ENCODE measurements at places on chromosomes 11 and 22.

GRCh38 chr11:119110439-119110838, 3.3 kb downstream of the C2CD2L start:
- DNase-seq, result no peak

GRCh38 chr11:109388982-109389381, 33.0 kb upstream of the C11orf87 start:
- no peak for DNase-seq

GRCh38 chr11:129728581-129728980, 87.1 kb upstream of the TMEM45B start:
- no peak for DNase-seq

DNA sequence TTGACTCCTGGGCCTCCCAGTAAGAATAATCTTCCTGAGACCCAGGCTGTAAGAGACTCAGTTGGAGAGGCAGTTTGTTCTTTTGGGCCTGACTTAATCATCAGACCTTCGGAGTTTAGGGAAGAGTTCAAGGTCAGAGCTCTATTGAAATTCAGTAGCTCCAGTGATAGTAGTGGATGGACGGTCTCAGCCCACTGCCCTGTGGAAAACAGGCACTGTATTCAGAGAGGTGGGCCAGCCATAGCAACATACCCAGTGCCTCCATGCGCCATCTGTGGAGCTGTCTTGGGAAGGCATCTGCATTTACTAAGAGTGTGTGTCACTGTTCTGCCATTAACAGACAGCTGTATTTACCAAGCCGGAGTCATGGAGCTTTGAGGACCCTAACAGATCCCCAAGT, 2.9 kb downstream of the SMARCB1 start:
- no peak for DNase-seq

GRCh38 chr11:117300773-117301172, 9.6 kb downstream of the BACE1-AS start:
- DNase-seq, result no peak

- DNase-seq, result no peak
Measured at GRCh38 chr11:118834427-118835028, 43.6 kb upstream of the DDX6 start.

DNA sequence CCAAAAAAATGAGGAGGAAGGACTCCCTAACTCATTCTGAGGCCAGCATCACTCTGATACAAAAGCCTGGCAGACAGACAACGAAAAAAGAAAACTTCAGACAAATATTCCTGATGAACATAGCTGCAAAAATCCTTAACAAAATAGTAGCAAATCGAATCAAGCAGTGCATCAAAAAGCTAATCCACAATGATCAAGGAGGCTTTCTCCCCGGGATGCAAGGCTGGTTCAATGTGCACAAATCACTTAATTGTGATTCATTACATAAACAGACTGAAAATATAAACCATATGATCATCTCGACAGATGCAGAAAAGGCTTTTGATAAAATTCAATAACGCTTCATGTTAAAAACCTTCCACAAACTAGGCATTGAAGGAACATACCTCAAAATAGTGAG, 16.4 kb downstream of the MTMR2 start:
- DNase-seq, result no peak

GRCh38 chr11:70250876-70251658, 19.4 kb upstream of the PPFIA1 start:
- DNase-seq, result no peak

DNA sequence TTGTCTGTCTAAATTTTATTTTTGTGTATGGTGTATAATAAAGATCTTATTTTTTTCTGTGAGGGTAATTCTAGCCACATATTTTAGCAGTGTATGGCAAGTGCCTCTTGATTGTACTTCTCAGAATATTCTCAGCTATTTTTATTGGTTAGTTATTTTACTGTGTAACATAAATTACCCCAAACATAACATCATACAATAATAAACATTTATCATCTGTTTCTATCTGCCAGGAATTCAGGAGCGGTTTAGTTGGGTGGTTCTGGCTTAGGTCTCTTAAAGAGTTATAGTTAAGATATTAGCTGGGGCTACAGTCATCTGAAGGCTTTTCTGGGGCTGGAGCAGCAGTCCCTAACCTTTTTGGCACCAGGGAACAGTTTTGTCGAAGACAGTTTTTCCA, 47.8 kb downstream of the PPFIBP2 start:
- no peak for DNase-seq

- no peak for DNase-seq
Measured at GRCh38 chr22:36086170-36086490, 57.5 kb upstream of the RBFOX2 start.

DNA sequence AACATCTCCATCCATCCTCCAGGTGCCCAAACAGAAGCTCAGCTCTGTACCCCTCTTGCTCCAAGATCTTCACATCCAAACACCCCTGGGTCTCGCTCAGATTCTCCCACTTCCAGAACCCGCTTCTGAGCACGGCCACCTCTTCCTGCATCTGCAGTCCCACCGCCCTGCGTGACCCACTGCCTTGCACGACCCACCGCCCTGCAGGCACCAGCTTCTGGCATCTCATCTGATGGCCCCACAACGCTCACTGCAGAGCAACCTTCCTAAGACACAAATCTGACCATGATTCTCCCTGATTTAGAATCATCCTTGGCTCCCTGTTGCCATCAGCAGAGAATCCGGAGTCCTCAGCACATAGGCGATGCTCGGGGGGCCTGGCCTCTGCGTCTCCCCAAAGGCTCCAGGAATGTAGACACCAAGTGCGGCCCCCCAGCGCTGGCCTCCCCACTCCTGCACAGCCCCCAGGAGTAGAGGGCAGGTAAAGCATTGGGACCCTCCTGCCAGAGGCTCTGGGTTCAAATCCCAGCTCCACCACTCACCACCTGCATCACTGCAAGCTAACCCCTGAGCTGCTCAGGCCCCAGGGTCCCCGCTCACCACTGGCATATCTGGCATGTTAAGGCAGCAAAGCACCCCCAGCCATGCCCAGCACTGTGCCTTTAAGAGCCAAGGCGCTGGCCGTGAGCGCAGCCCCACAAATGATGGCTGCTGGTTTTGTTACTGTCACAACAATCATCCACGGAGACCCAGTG, 459.3 kb downstream of the BRD1 start:
- no peak for DNase-seq

DNA sequence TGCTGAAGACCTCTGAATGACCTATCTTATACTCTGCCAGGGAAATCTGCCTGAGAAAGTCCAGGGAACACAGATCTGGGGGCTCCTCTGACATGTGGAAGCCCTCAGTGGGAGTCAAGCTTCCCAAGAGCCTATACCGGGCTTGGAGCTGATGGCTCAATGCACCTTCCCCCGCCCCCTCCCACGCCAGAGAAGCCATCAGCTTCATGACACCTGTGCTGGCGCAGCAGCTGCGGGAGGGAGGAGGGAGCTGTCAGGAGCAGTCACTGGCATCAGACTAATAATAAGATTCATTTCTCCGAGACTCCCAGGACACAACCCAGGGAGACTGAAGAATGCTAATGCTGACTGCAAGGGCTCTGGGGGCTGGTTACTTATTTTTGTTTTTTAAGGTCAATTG, 47.8 kb downstream of the SPATA19 start:
- no peak for DNase-seq

DNA sequence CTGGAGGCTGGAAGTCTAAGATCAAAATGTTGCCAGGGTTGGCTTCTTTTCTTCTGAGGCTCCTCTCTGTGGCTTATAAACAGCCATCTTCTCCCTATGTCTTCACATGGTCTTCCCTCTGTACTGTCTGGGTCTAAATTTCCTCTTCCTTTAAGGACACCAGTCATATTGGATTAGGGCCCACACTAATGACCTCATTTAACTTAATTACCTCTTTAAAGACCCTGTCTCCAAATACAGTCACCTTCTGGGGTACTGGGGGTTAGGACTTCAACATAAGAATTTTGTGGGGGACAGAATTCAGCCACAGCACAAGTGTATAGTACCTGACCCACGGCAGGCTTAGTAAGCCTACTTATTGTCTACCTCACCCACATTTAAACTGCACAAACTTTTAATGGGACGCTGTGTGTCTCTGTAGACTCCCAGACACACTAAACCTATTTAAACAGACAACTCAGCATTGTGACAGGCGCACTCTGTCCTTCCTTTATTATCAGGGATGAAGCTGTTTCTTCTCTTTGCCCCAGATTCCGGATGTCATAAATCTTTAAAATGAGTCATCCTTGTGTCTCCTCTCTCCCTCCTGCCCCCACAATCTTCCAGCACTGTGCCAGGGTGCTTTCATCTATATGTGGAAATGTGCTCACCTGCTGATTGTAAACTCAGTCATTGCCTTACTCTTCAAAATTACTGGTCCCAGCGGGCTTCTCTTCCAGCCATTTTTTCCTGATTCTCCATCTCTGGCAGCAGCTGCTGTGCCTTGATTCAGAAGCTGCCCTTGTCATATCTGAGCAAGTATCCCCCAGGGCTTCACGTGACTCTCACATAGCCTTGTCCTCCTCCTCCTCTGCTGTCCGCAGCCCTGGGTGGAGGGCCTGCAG, 5.4 kb upstream of the MAPK8IP1 start:
- no peak for DNase-seq

- no peak for DNase-seq
Measured at GRCh38 chr11:20293992-20294391, 69.5 kb upstream of the HTATIP2 start.

DNA sequence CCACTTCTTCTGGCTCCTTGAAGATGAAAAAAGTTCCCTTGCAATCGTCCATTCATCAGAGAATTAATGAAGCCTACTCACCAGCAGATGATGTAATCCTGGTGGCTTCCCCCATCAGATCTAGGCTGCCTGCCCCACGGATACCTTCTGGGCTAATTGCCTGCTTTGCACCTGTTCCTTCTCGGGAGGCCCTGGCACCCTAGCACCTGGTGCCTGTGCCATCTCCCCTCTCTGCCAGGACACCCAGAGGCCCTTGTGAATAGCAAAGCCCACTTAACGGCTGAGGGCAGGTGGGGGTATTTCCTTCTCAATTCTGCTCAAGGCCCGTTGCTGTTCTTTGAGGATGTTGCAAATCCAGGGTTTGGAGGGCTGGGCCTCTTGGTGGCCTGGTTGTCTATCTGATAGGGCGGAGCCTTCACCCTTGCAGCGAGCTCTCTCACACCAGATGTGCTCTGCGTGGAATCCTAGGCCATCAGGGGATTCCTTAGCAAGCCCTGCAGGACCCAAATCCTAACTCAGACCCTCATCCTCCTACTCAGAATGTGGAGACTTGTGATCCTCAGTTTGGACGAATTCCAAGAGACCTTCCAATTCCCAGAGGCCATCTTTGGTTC, at the start of gene LMO2:
Gene LMO2 (minus strand): TSS at position 363 of the 614 bp plus-strand sequence. CDS start 22,360 bp downstream, outside the sequence.
- no peak for DNase-seq

- DNase-seq, result no peak
Measured at GRCh38 chr11:134586726-134587125, 174.7 kb upstream of the B3GAT1 start.

- no peak for DNase-seq
Measured at GRCh38 chr11:131854391-131854790, 484.0 kb downstream of the NTM start.

GRCh38 chr22:32644252-32645100, 157.0 kb upstream of the TIMP3 start:
- DNase-seq, result no peak

DNA sequence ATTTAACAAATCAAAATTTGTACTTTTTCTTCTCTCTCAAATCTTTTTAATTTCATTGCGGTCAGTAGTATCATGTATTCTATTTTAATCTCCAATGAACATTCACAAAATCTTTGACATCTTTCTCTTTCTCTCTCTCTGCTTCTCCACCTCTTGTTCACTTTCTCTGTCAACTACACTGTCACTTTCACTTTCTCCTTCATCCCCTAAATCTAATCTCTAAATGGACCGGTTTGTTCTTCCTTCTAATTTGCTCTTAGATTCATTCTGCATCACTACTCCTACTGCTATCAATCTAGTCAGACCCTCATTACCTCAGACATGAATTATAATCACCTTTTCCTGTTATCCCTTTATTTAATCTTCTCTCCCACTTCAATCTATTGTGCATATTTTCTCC, 18.6 kb downstream of the CCDC73 start:
- DNase-seq, result no peak

- DNase-seq, result no peak
Measured at GRCh38 chr11:78510025-78510596, 64.6 kb downstream of the NARS2 start.

- DNase-seq, result no peak
Measured at GRCh38 chr11:90288212-90288821, 65.5 kb upstream of the CHORDC1 start.

- no peak for DNase-seq
Measured at GRCh38 chr11:44140805-44141204, 45.3 kb downstream of the EXT2 start.

DNA sequence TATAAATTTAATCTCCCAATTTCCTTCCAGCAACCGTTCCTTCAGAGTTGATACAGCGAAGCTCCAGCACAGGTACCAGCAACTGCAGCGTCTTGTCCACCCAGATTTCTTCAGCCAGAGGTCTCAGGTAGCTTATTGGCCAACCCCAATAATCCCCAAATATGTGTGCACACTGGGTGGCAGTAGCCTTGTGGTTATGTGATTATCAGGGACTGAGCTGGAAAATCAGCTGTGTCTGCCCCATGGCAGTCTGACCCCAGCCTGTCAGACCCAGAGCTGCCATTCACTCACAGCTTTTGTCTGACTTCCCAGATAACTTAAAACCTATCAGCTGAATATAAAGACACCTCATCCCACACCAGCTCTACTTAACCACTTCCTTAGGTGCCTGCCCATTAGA, 2.0 kb downstream of the HSCB start:
- DNase-seq, result no peak

- DNase-seq, result no peak
Measured at GRCh38 chr22:21624880-21625791, 4.7 kb downstream of the YDJC start.

GRCh38 chr11:73797457-73797856, 9.8 kb downstream of the MRPL48 start:
- DNase-seq, result no peak

DNA sequence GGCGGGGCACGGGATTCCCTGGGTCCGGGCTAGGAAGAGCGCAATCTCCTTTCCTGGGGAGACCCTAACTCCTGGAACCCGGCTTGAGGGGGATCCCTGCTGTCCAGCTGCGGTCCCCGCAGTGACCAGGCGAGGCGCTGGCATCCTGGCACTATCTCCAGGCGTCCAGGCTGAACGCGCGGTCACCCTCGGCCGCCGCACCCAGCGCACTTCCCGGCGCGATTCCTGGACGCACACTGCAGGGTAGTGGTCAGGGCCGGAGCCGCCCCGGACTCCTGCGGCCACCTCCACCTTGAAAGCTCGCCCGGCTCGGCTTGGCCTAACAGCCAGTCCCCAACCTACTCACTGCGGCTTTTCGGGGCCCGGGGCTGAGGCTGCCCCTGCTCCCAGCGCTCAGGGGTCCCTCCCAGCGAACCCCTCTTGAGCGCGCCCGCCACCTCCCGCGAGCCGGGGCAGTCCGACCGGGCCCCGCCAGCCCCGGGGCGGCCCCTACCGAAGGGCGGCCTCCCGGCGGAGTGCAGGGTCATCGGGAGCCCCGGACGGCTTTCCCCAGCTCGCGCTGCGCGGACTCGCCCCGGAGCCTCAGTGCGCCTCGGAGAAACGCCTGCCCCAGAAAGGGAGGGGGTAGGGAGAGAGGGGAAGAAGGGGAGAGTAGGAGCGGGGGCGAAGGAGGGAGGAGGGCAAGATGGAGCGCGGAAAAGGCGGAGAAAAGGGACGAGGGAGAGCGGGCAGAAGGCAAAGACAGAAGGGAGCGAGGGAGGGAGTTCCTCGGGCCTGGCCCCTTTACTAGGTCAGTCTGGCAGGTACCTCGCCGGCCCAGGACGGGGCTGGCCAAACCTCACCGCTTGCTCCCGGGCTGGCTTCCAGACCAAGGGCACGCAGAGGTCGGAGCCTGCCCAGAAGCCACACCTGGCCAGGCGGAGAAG, 1.0 kb downstream of the POU2AF3 start:
- DNase-seq, result no peak

- no peak for DNase-seq
Measured at GRCh38 chr11:62493801-62494200, 52.8 kb downstream of the AHNAK start.

- no peak for DNase-seq
Measured at GRCh38 chr22:19962909-19963806, 21.5 kb upstream of the TXNRD2 start.
